Articular chondrocyte of knee joint (primary cell): ENCODE measurements at places on chromosomes 6 and 20. TPM values are rescaled to one million over a fixed set of nuclear protein-coding genes. Genes with fewer than 3 reads are reported as not detected.

The CDSN gene
- total RNA-seq, result not detected in 2 replicates

The FOXC1 gene
- total RNA-seq, result 78.9 and 88.4 TPM in 2 replicates

The SRC gene
- 24.6 and 25.0 TPM in 2 replicates for total RNA-seq

The RSPO3 gene
- 17.8 and 19.3 TPM in 2 replicates for total RNA-seq

The CDKN1A gene
- 179 and 284 TPM in 2 replicates for total RNA-seq
